ENCODE measurements at places on chromosomes 6 and 20. TPM values are rescaled to one million over a fixed set of nuclear protein-coding genes. Genes with fewer than 3 reads are reported as not detected.

The ZNF391 gene
- 0.74 TPM for total RNA-seq

The GGT7 gene
- 1.5 TPM for total RNA-seq

The AIF1 gene
- not detected for total RNA-seq

The SASH1 gene
- total RNA-seq = 12.4 TPM

The XKR7 gene
- 0.12 TPM for total RNA-seq

The GABRR2 gene
- not detected for total RNA-seq

The ACTL10 gene
- 0.18 TPM for total RNA-seq

The PRR18 gene
- not detected for total RNA-seq

The C6orf163 gene
- total RNA-seq = 0.63 TPM

The ANGPT4 gene
- 0.03 TPM for total RNA-seq

The PMEPA1 gene
- 12.2 TPM for total RNA-seq

The PDE10A gene
- total RNA-seq = 6.8 TPM

The HMGCLL1 gene
- not detected for total RNA-seq

The PAK5 gene
- 0.46 TPM for total RNA-seq

The BPI gene
- total RNA-seq = 0.09 TPM

The PHACTR3 gene
- total RNA-seq = 0.06 TPM

The DEFB124 gene
- not detected for total RNA-seq

The ADAM33 gene
- not detected for total RNA-seq

The SIRPB2 gene
- not detected for total RNA-seq

The PARD6B gene
- 26.0 TPM for total RNA-seq

The BPIFB4 gene
- not detected for total RNA-seq

The HLA-DRB5 gene
- not detected for total RNA-seq

The MOG gene
- not detected for total RNA-seq

The CCM2L gene
- total RNA-seq = 2.1 TPM

The DACT2 gene
- not detected for total RNA-seq

The BFSP1 gene
- total RNA-seq = 4.2 TPM

The MTRF1L gene
- 23.5 TPM for total RNA-seq

The CRYBG1 gene
- 14.1 TPM for total RNA-seq

The WFDC10B gene
- not detected for total RNA-seq

The BEND6 gene
- total RNA-seq = 9.0 TPM

The ARHGAP18 gene
- total RNA-seq = 38.9 TPM

The PPP1R16B gene
- under 0.01 TPM for total RNA-seq

The GPR6 gene
- total RNA-seq = not detected

The IL17A gene
- not detected for total RNA-seq

The SMLR1 gene
- total RNA-seq = not detected

The CAGE1 gene
- 0.11 TPM for total RNA-seq

Data from Daoy (cell line).